NCI-H1436 treated with DMSO at 0.1 percent for 48 hours (cell line): ENCODE measurements at places on chromosomes 6 and 20.

DNA sequence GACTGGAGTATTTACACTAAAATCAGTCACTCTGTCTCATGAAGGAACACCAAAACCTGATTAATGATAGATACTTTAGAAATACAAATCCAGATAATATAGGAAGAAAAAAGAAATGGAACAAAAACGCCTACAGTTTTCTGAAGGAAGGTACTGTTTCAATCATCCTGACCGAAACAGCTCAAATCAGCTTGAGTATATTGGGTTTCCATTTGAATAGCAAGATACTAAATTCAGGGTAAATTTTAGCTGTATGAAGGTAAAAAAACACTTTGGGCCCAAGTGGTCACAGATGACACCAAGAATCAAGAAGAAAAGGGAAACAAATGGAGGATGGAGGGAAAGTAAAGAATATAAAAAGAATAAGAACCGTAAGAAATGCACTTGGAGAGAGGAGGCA is 6.9 kb downstream of the ZSCAN23 start:
- no peak for DNase-seq

GRCh38 chr20:51569815-51570738 is 27.6 kb upstream of the NFATC2 start:
- DNase-seq, result no peak

GRCh38 chr6:165701564-165702354 is 38.7 kb upstream of the PDE10A start:
- no peak for DNase-seq

- no peak for DNase-seq
Measured at GRCh38 chr6:158039571-158040050, 57.9 kb downstream of the SYNJ2 start.

DNA sequence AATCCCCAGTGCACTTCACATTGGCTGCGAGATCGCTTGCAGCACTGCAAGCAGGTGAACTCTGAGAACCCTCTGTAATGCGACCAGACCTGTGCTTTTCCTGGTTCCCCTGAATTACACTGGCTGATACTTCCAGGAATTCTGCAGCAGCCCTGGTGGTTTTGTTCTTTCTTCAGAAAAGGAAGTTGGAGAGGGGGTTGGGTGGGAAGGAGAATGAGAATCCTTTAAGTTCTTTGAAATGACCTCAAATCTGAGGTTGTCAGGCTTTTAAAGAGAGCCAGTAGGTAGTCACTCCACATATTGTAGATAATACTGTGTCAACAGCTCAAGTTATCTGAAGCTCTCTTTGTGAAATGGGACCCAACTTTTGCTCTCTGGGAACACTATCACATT is 62.4 kb downstream of the GCNT2 start:
- no peak for DNase-seq
